ENCODE measurements at places on chromosomes 16 and 17. TPM values are rescaled to one million over a fixed set of nuclear protein-coding genes. Genes with fewer than 3 reads are reported as not detected.

Gene KCTD19
- total RNA-seq = not detected

Gene NPIPA5
- 11.1 TPM for total RNA-seq

Gene SOX15
- 0.85 TPM for total RNA-seq

Gene ACSM3
- total RNA-seq = 2.6 TPM

Gene NXN
- total RNA-seq = 43.9 TPM

Gene CIITA
- 0.35 TPM for total RNA-seq

Gene SPN
- not detected for total RNA-seq

Gene USP6
- total RNA-seq = not detected

Gene HASPIN
- 1.4 TPM for total RNA-seq

Gene WNK4
- total RNA-seq = 3.9 TPM

Gene C16orf89
- total RNA-seq = 0.82 TPM

Gene SCNN1G
- not detected for total RNA-seq

Gene STH
- not detected for total RNA-seq

Gene SHCBP1
- 0.82 TPM for total RNA-seq

Gene LGALS9
- 0.17 TPM for total RNA-seq

Gene CMTM2
- not detected for total RNA-seq

Gene KRT17
- not detected for total RNA-seq

Measured in pericardium fibroblast (primary cell).